ENCODE measurements at places on chromosomes 13 and 19. TPM values are rescaled to one million over a fixed set of nuclear protein-coding genes. Genes with fewer than 3 reads are reported as not detected.
A peak's percentile ranks its signal among the peaks of the same experiment; 100 is the strongest.

NCR1 gene
- total RNA-seq = not detected

DNA sequence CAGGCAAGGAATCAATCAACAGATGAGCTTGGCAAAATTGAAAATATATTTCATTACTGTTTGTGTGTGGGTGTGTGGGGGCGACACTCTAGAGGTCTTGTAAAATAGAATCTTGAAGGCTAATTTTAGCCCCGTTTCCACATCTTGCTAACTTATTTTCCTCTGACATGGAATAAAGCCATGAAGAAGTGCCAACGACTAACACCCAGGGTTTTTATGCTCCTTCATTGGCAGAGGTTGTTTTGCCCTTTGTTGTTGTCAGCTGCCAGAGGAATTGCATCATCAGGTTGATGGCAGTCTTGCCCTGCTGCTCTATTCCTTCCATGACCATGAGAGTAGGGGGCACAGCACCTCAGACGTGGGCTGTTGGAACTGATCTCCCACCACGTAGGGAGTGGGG, 30.6 kb upstream of the FAM216B start:
- no peak for DNase-seq
- H3K4me1 ChIP-seq = peaks cover 12% of the 10 kb centered on the region
- no peaks in the 10 kb centered on the region for H3K36me3 ChIP-seq
- H3K27ac ChIP-seq = no peak overlapping the region
- H3K4me3 ChIP-seq = no peak overlapping the region

GRCh38 chr19:44813841-44814470, 5.1 kb downstream of the BCAM start:
- H3K27ac ChIP-seq = no peak overlapping the region
- DNase-seq = no peak
- H3K4me3 ChIP-seq = no peak overlapping the region
- H3K36me3 ChIP-seq = no peaks in the 10 kb centered on the region
- H3K4me1 ChIP-seq = peaks cover 11% of the 10 kb centered on the region

DNA sequence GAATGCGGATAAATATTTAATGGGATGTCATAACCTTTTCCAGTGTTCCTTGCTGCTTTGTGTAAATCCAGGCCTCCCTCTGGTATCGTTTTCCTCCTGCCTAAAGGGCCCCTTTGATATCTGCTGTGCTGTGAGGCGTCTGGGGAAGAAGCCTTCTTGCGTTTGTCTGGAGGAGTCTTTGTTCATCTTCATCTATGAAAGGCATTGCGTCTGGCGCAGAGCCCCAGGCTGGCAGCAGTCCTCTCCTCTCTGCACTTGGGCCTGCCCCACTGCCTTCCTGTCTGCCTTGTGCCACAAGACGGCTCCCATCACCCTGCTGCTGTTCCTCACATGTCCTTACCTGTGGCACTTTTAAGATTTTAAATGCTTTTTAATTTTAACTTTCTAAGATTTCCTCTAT, 9.8 kb downstream of the PROZ start:
- H3K4me3 ChIP-seq = no peak overlapping the region
- DNase-seq = no peak
- H3K27ac ChIP-seq = no peak overlapping the region
- H3K27me3 ChIP-seq = peaks cover 5% of the 10 kb centered on the region
- no peaks in the 10 kb centered on the region for H3K36me3 ChIP-seq

POU2F2 gene
- 2.5 TPM for total RNA-seq

MRPS12 gene
- 30.7 TPM for total RNA-seq

- H3K4me1 ChIP-seq = peaks cover 28% of the 10 kb centered on the region
- no peaks in the 10 kb centered on the region for H3K27me3 ChIP-seq
- no peaks in the 10 kb centered on the region for H3K36me3 ChIP-seq
- peak overlapping the region; percentile 99 for H3K27ac ChIP-seq
- no peak for DNase-seq
- H3K4me3 ChIP-seq = no peak overlapping the region
These were observed 2.0 kb downstream of the TDRD3 start for GRCh38 chr13:60398907-60399589.

- no peaks in the 10 kb centered on the region for H3K4me1 ChIP-seq
- H3K27ac ChIP-seq = peak overlapping the region; percentile 98
- H3K36me3 ChIP-seq = no peaks in the 10 kb centered on the region
- H3K4me3 ChIP-seq = peak overlapping the region; percentile 100
- no peaks in the 10 kb centered on the region for H3K27me3 ChIP-seq
These were observed 4.8 kb upstream of the NFIC start for GRCh38 chr19:3361384-3362216.

C3 gene
- total RNA-seq = 1,284 TPM

DNA sequence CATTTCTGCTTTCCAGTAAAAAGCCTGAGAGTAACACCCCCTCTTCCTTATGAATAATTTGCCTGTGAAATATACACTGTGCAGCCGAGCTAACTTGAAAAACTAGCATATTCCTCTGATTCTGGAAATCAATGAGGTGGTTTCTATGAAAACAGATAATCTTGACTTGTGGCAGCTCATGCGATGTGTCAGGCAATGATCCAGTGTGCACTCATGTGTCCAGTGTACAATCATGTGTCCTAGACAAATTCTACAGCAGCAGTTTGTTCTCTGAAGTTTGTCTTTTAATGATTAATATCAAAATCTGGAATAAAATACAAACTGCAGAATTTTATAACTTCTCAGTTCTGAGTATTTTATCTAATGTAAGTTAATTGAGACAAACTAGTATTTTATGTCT, 2213.9 kb upstream of the PCDH20 start:
- no peak overlapping the region for H3K27ac ChIP-seq
- DNase-seq = no peak
- no peak overlapping the region for H3K4me3 ChIP-seq
- H3K27me3 ChIP-seq = no peaks in the 10 kb centered on the region

PRKCG gene
- total RNA-seq = not detected

- no peaks in the 10 kb centered on the region for H3K36me3 ChIP-seq
- H3K4me1 ChIP-seq = no peaks in the 10 kb centered on the region
- H3K27ac ChIP-seq = no peak overlapping the region
- no peaks in the 10 kb centered on the region for H3K27me3 ChIP-seq
These were observed 6.4 kb downstream of the PCDH9 start for GRCh38 chr13:67223742-67224141.

SOX1 gene
- not detected for total RNA-seq

MBNL2 gene
- total RNA-seq = 92.2 TPM

DMKN gene
- 33.0 TPM for total RNA-seq

DNA sequence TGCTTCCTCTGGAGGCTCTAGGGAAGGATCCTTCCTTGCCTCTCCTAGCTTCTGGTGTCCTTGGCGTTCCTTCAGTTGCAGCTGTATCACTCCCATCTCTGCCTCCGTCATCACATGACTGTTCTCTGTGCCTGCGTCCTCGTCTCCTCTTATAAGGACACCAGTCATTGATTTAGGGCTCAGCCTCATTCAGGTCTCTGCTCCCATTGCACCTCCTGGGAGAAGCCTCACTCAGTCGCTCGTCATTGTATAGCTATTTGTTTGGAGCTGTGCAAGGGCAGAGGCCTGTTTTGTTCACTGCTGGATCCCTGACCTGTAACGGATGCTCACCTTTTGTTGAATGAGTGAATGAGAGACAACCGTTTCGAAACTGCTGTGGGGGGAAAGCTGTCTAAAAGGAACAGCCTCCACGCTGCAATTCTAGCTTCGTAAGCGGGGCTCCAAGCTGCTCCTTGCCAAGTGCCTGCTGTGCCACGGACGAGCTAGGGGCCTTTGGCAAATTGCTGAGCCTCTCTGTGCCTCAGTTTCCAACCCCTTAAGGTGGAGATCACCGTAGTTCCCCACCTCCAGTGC, 17.2 kb downstream of the BRSK1 start:
- peaks cover 4% of the 10 kb centered on the region for H3K36me3 ChIP-seq
- no peaks in the 10 kb centered on the region for H3K27me3 ChIP-seq
- H3K27ac ChIP-seq = no peak overlapping the region
- no peak for DNase-seq

KIR2DL1 gene
- total RNA-seq = not detected

- no peak for DNase-seq
- no peaks in the 10 kb centered on the region for H3K4me1 ChIP-seq
- no peak overlapping the region for H3K4me3 ChIP-seq
- no peaks in the 10 kb centered on the region for H3K36me3 ChIP-seq
- no peak overlapping the region for H3K27ac ChIP-seq
These were observed 35.5 kb downstream of the CRTC1 start for GRCh38 chr19:18718846-18719458.

GRCh38 chr19:46927106-46927505, 66.3 kb downstream of the ARHGAP35 start:
- H3K36me3 ChIP-seq = peaks cover 7% of the 10 kb centered on the region
- no peak overlapping the region for H3K27ac ChIP-seq
- no peak overlapping the region for H3K4me3 ChIP-seq
- DNase-seq = no peak
- H3K4me1 ChIP-seq = peaks cover 61% of the 10 kb centered on the region
- no peaks in the 10 kb centered on the region for H3K27me3 ChIP-seq

FFAR2 gene
- 0.81 TPM for total RNA-seq

DNA sequence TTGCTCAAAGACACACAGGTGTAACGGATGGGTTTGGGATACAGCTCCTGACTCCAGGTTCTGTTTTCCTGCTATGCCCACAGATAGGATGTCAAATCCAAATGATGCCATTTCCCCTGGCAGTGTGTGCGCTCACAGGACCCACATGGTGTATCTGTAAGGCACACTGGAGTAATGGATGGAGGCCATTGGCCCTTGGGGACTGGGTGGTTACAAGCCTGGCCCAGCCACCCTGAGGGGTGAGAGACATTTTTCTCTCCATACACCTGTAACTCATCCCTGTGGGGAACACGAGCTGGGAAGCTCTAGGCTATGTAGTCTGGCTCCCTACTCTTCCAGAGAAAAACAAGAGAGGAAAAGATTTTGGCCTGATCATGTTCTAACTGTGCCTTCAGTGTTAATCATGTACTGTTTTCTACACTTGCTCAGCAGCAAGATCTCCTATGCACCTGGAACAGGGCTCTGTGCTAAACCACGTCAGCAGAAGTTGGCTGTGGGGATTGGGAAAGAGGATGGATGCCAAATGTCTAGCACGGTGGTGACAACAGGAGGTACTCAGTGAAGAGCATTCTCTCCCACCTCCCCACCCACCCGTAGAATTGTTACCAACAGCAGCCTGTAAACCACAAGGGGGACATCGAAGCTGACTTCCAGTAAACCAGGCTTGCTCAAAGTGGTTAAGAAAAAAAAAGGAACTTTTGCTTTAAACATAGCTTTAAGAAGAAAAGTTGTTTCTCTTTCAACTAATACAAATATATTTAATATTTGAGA, 237.0 kb downstream of the LACC1 start:
- no peak overlapping the region for H3K4me3 ChIP-seq
- no peaks in the 10 kb centered on the region for H3K27me3 ChIP-seq
- H3K36me3 ChIP-seq = no peaks in the 10 kb centered on the region
- H3K4me1 ChIP-seq = peaks cover 5% of the 10 kb centered on the region

ERFL gene
- not detected for total RNA-seq

IFI30 gene
- total RNA-seq = 43.7 TPM

- H3K36me3 ChIP-seq = no peaks in the 10 kb centered on the region
- H3K4me1 ChIP-seq = peaks cover 32% of the 10 kb centered on the region
These were observed 2.7 kb upstream of the MAMSTR start for GRCh38 chr19:48722196-48722708.

CLDND2 gene
- total RNA-seq = not detected

SRRM5 gene
- 1.1 TPM for total RNA-seq

PEAK3 gene
- 0.41 TPM for total RNA-seq

DNA sequence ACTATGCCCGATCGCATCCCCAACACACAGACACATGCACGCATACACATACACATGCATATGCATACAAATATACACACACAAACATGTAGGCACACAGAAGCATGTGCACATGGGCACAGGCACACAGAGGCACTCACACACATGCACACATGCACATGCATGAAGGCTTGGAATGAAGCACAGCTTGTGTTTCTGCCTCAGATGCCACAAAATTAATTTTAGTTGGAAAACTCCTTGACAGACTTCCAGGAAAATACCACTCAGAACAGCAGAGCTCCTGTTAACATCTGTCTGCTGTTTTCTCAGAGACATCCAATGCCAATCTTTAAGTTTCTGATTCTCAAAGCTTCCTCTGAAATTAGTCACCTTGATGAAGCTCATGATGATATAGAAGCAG, 532.7 kb downstream of the RFC3 start:
- no peak overlapping the region for H3K27ac ChIP-seq
- H3K27me3 ChIP-seq = no peaks in the 10 kb centered on the region
- no peak for DNase-seq
- no peaks in the 10 kb centered on the region for H3K36me3 ChIP-seq
- peaks cover 14% of the 10 kb centered on the region for H3K4me1 ChIP-seq

- H3K36me3 ChIP-seq = no peaks in the 10 kb centered on the region
- no peak overlapping the region for H3K27ac ChIP-seq
- DNase-seq = no peak
- H3K4me3 ChIP-seq = no peak overlapping the region
- no peaks in the 10 kb centered on the region for H3K27me3 ChIP-seq
- no peaks in the 10 kb centered on the region for H3K4me1 ChIP-seq
These were observed 17.1 kb upstream of the GPC5 start for GRCh38 chr13:91381371-91381770.

- H3K27ac ChIP-seq = no peak overlapping the region
- H3K36me3 ChIP-seq = no peaks in the 10 kb centered on the region
- peaks cover 18% of the 10 kb centered on the region for H3K27me3 ChIP-seq
- H3K4me3 ChIP-seq = no peak overlapping the region
These were observed 188.6 kb downstream of the TEX29 start for GRCh38 chr13:111508902-111509509.

ZNF613 gene
- total RNA-seq = 8.1 TPM

- H3K36me3 ChIP-seq = peaks cover 41% of the 10 kb centered on the region
- peak overlapping the region; percentile 99 for H3K27ac ChIP-seq
- H3K27me3 ChIP-seq = no peaks in the 10 kb centered on the region
- DNase-seq = no peak
- H3K4me3 ChIP-seq = no peak overlapping the region
These were observed 8.8 kb downstream of the ELOF1 start for GRCh38 chr19:11550265-11550664.

DNA sequence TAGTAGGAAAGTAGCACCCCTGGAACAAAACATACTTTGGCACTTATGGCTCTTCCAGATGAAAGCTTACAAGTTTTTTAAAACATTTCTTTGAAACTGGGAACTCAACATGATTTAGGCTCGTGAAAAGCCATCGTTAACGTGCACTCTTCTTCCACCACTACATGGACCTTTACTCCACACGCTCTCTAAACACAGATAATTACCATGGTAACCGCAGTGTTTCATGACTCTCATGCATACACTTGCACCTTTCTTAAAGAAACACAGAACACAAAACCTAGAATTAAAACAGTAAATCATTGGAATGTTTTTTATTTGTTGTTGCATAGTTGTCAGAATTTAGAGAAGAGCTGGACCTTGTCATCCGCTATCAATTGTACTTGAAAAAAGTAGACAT, 154.3 kb downstream of the FGF9 start:
- no peak overlapping the region for H3K4me3 ChIP-seq
- peaks cover 45% of the 10 kb centered on the region for H3K4me1 ChIP-seq
- no peaks in the 10 kb centered on the region for H3K36me3 ChIP-seq
- H3K27ac ChIP-seq = no peak overlapping the region
- H3K27me3 ChIP-seq = no peaks in the 10 kb centered on the region

Measured in sigmoid colon (tissue), 7 donors.